ENCODE measurements at places on chromosomes 2 and 18. TPM values are rescaled to one million over a fixed set of nuclear protein-coding genes. Genes with fewer than 3 reads are reported as not detected.

GRCh38 chr2:180675170-180675569, 305.2 kb upstream of the UBE2E3 start:
- DNase-seq, result no peak

- no peak for DNase-seq
Observed at GRCh38 chr2:26245810-26246209, 1.1 kb downstream of the HADHB start.

DNA sequence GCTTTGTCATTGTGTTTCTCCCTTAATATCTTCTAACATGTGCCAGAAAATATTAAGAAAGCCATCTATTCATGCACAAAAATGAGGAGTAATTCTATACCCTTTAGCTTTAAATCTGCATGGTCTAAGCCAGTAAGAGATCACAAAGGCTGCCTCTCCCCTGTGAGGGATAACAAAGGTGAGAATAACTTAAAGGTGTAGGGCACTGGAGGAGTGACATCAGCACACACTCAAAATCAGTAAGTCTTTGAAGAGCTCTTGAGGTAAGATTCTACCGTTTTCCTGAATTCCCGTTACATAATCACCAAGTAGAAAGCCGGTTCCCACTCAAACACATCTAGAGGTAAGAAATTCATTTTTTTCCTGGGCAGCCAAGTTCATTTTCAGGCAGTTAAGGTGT, 123.9 kb upstream of the SULT1C3 start:
- no peak for DNase-seq

Gene RFTN2
- total RNA-seq, result 4.8 TPM

Gene LRRFIP1
- total RNA-seq, result 133 TPM

Measured in ascending aorta (tissue), 2 donors.